CD4-positive, alpha-beta T cell treated with Interleukin-17A for 1 hour (primary cell): ENCODE measurements at places on chromosomes 3 and 15.

- DNase-seq, result peak; percentile 44
These were observed 48.5 kb downstream of the EFHB start for GRCh38 chr3:19885468-19885867.

DNA sequence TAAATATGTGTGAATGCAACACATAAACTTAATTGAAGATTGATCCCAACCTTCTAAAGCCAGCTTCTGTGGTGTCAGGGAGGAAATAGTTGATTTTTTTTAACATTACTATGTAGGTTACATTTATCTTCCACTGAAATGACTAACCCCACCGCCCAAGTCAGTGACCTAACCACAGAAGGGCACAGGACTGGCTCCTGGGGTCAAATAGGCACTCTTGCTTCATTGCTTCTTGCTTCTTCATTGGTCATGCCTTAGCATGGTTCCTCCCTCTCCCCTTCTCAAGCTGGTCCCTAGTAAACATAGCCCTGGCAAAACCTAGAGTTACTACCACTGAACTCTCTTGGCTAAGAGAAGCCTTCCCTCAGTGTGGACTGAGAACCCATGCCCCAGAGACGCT lies 12.3 kb downstream of the EIF1B start:
- no peak for DNase-seq

DNA sequence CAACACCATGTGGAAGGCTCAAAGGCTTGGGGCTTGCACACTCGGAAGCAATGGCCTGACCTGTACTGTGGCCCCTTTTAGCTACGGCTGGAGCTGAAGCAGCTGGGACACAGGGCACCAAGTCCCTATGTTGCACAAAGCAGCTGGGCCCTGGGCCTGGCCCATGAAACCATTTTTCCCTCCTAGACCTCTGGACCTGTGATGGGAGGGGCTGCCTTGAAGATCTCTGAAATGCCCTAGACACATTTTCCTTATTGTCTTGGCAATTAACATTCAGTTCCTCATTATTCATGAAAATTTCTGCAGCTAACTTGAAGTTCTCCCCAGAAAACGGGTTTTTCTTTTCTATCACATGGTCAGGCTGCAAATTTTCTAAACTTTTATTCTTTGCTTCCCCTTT lies 85.6 kb upstream of the ALDH1A3 start:
- no peak for DNase-seq

DNA sequence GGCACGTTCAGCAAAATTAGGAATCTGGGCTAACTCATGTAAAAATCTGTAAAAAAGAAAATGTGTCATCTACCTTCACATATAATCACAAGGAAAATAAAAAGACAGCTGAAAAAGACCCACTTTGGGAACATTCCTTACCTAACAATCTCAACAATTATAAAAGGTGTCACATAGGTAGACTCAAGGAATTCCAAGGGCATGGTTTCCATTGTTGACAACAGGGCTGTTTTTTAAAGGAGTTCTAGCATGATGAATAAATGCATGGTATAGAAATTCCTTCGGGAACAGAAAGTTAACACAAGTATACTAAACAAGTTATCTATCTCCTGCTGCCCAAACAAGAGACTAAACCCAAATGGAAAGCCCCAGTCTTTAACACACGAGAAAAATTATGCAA lies 184.2 kb downstream of the GREM1 start:
- DNase-seq, result no peak

DNA sequence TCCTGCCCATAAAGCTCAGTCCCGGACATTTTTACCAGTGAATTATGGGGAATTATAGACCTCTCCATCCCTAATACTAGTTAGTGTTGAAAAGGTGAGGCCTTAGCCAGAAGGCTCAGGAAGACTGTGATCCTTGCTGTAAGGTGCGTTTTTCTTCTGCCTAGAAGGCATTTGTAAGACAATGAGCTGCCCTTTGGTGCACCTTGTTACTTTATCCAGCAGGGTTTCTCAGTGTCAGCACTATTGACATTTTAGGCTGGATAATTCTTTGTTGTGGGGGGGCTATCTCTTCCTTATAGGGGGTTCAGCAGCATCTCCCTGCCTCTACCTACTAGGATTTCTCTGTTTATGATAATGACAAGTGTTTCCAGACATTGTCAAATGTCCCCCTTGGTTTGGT lies 108.1 kb upstream of the ABHD17C start:
- no peak for DNase-seq
